Right forelimb (tissue), 1 donor: ENCODE measurements at places on chromosomes 5 and 9.

- no peak for DNase-seq
These were observed 37.8 kb downstream of the CDH10 start for GRCh38 chr5:24606971-24607370.

- DNase-seq, result no peak
These were observed 45.7 kb downstream of the PIP5K1B start for GRCh38 chr9:68750786-68751185.

DNA sequence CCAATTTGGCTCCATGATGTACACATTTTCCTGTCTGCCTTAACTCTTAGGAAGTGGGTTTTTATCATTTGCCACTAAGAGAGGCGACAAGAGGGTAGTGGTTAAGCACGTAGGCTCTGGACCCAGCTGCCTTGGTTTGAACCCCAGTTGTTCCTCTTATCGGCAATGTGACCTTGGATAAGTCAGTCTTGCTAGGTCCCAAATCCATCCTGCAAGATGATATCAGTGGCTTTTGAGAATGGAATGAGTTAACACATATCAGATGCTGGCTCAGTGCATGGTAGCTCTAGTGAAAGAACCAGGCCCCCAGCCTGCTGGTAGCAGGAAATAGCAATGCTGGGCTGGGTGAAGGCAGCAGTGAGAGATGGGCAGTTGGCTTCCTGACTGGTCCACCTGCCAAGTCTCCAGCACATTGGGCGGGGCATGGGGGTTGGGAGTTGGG lies 72.5 kb downstream of the STK10 start:
- no peak for DNase-seq

GRCh38 chr9:133420392-133420827 lies 1.8 kb upstream of the ADAMTS13 start:
- no peak for DNase-seq

- DNase-seq, result no peak
These were observed 358.9 kb downstream of the DEPDC1B start for GRCh38 chr5:60340965-60341471.

- no peak for DNase-seq
These were observed 278.7 kb upstream of the TYRP1 start for GRCh38 chr9:12414514-12414913.

DNA sequence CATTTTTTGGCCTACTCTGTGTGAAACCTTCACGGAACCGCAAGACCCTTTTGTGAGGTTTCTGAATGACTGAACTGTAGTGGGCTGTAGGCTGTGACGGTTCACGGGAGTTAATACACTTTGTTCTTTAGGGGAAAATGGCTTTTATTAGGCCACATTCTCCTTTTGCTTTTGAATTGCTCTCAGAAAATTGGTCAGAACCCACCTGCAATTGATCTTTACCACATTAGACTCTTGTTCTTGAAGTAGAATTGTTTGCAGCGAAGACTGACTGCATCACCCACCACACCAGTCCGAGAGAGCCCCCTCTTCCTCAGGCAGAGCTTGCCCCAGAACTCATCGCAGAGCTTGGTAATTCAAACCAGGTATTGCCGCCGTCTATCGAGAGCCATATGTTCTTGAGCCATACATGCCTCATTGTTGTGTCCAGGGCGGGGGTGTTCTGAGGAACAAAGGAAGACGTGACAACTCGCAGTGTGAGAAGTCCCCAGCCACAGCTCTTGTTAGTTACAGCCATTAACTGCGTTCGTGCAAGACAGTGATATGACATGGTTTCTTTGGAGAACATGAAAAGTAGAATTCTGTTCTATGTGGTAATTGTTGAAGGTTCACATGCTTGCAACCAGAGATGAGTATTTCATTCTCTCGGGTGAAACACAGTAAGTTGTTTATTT lies 166.4 kb upstream of the OTULINL start:
- no peak for DNase-seq

GRCh38 chr5:1235379-1235778 lies 10.2 kb downstream of the SLC6A18 start:
- no peak for DNase-seq

GRCh38 chr5:124550731-124551130 lies 195.7 kb downstream of the ZNF608 start:
- DNase-seq, result no peak

DNA sequence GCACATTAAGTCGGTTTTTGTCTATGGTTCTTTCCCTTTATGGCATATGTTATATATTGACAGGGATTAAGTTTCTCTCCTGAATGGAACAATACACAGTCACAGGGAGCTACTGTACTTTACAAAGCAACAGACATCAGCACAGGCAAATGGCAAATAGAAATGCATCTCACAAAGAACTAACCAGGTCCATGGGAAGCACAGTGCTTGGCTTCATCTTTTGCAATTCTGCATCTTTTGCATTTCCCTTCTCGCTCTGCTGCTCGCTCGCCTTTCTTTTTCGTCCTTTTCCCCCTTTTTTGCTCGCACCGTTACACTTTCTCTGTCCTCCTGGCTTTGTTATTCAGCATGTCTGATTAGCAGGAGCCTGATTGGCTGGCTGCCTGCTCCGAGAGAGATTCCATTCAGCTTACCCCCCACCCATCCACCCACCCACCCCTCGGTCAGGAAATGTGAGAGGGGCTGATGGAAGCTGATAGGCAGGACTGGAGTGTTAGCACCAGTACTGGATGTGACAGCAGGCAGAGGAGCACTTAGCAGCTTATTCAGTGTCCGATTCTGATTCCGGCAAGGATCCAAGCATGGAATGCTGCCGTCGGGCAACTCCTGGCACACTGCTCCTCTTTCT lies at the start of gene ADAMTSL1:
Gene ADAMTSL1, plus strand, starts transcription at position 502 of the 628 bp plus-strand sequence. Its CDS starts 80 bp downstream, at position 582.
- DNase-seq, result peak; percentile 74

- no peak for DNase-seq
These were observed 2.2 kb downstream of the FAM219A start for GRCh38 chr9:34456151-34456550.

DNA sequence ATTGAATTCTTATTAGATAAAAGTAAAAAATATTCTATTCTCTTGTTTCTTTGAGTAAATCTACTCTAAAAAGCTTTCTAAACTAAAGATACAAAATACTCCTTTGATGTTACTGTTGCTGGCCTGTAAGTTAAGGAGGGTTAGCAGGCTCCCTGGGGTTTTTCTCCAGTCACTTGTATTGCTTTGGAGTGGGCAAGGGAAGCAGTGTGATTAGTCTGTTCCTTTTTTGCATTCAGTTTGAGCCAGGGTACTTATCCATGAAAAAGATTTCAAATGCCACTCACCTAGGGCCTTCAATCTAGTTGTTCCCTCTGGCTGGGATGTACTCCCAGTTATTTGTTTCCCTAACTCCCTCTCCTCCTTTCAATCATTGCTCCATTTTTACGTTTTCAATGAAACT lies 256.2 kb upstream of the SMC2 start:
- no peak for DNase-seq

GRCh38 chr9:1946526-1947283 lies 68.4 kb upstream of the SMARCA2 start:
- DNase-seq, result no peak

GRCh38 chr9:33137781-33138264 lies 29.3 kb downstream of the B4GALT1 start:
- DNase-seq, result peak; percentile 27

DNA sequence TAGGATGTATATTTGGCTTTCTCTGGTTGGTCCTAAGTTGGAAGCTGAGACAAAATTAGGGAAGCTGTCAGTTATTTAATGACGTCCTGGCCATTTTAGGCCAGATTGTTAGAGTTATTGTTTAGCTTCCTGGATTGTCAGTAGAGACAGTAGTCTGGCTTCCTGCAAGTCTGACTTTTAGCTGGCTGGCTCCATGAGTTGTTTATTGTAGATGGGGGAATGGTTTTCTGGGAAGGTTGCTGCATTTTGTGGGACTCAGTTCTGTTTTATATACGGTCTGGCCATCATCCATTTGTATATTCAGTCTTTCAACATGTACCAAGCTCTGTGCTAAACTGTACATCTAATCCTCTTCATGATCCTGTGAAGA lies 68.3 kb downstream of the SGCD start:
- no peak for DNase-seq

GRCh38 chr5:14491015-14491915 lies 90.3 kb upstream of the OTULINL start:
- DNase-seq, result no peak

- DNase-seq, result no peak
These were observed 16.0 kb downstream of the HSD17B4 start for GRCh38 chr5:119468286-119468685.

DNA sequence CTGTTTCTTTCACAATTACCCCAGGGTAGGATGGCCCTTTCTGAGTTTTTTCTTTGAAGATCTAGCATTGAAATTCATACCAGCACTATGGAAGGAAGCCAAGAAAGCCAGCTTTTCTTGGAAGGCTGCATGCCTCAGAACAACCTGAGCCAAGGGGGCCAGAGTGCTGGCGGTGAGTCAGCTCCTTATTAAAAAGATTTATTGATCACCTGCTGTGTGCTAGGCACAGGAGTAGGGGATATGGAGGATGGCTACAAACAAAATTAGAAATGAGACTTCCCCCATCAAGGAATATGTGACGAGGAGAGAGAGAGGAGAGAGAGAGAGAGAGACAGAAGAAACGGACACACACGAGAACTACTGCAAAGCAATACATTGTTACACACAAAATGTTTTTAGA lies 184.6 kb upstream of the PUM3 start:
- no peak for DNase-seq

- DNase-seq, result no peak
These were observed 64.0 kb upstream of the FYB1 start for GRCh38 chr5:39283231-39283818.

DNA sequence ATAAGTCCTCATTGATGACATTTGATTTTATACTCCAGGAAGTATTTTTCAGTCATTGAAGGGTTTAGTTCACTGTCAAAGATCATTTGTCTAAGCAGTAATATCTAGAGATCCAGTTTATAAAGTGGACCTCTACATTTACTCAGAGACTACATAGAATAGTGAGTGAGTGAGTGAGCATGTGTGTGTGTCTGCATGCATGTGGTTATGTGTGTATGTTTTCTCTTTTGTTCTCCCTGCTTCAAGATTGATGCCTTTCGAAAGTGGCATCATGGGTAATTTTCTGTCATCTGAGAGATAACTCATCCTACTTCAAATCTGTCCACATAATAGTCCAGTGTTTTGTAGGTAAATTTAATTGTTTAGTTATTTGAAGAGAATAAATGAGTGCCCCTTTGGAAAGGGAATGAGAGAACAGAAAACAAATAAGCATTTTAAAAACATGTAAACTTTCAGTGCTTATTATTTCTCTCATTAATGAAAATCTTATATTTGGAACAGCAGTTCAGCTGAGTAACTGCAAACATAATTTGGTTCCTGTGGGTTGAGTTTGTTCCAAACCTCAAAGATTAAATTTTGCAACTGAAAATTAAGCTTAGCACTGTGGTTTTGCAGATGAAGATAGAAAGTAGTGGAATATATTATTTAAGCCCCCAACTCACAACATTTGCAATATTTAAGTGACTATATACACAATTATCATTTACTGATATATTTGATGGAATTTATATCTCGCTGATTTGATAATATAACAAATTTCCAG lies 1295.1 kb upstream of the C9orf72 start:
- DNase-seq, result no peak

DNA sequence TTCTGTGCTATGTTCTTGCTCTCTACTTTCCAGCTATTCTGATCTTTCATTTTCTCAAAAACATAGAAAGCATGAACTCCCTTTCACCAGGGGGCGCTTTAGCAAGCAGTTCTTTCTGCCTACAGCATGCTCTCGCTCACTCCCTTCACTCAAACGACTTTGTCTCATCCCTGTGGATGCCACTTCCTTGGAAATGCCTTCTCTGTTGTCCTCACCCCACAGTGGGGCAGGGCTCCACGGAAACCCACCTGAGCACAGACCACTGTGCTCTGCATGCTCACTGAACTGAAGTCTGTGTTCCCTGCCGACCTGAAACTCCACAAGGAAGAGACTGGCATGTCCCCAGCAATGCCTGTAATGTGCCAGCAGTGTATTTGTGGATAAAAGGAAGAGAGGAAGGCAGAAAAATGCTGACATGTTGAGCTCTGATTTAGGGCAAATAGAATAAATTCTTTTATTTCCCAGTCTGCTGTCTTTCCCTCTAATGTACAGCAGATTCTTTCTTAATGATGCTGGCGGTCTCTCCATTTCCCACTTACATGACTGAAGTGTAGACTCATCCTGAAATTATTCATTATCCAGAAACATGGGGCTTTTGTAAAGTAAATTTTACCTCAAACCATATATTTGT lies 4.9 kb upstream of the ROR2 start:
- DNase-seq, result peak; percentile 74

DNA sequence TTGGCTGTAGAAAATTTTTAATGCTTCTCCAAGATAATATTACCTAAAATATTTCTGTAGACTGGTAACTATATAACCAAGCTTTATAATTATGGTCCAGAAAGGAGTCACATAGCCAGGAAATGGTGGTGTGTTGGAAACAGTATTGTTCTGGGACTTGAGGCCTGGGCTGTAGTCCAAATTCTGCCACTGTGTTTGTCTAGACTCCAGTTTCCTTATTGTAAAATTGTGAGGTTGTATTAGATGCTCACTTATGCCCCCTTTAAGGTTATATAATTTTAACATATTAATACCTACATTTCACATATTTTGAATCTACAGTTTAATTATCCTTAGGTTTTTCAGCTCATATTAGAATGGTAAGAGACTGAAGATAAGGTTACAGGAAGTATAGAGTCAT lies 42.4 kb downstream of the STX17 start:
- no peak for DNase-seq

GRCh38 chr9:133073086-133074014 lies 11.6 kb downstream of the CEL start:
- no peak for DNase-seq

DNA sequence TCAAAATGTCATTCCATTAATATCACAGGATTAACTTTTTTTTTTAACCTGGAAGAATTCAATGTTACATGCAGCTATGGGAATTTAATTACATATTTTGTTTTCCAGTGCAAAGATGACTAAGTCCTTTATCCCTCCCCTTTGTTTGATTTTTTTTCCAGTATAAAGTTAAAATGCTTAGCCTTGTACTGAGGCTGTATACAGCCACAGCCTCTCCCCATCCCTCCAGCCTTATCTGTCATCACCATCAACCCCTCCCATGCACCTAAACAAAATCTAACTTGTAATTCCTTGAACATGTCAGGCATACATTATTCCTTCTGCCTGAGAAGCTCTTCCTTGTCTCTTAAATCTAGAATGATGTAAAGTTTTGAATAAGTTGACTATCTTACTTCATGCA lies 20.6 kb downstream of the PCA3 start:
- DNase-seq, result no peak

- no peak for DNase-seq
These were observed 23.2 kb upstream of the C5orf63 start for GRCh38 chr5:127096328-127096993.

DNA sequence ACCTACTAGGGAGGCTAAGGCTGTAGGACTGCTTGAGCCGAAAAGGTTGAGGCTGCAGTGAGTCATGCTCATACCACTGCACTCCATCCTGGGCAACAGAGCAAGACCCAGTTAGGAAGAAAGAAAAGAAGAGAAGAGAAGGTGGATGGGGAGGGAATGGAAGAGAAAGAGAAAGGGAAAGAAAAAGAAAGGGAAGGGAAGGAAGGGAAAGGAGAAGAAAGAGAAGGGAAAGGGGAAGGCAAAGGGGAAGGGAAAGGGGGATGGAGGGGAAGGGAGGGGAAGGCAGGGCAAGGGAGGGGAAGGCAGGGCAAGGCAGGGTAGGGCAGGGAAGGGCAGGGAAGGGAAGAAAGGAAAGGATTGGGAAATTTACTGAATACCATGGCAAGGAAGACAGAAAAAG lies 157.0 kb downstream of the ACTL7B start:
- DNase-seq, result no peak
